ENCODE measurements at places on chromosomes 2 and 18. TPM values are rescaled to one million over a fixed set of nuclear protein-coding genes. Genes with fewer than 3 reads are reported as not detected.

DNA sequence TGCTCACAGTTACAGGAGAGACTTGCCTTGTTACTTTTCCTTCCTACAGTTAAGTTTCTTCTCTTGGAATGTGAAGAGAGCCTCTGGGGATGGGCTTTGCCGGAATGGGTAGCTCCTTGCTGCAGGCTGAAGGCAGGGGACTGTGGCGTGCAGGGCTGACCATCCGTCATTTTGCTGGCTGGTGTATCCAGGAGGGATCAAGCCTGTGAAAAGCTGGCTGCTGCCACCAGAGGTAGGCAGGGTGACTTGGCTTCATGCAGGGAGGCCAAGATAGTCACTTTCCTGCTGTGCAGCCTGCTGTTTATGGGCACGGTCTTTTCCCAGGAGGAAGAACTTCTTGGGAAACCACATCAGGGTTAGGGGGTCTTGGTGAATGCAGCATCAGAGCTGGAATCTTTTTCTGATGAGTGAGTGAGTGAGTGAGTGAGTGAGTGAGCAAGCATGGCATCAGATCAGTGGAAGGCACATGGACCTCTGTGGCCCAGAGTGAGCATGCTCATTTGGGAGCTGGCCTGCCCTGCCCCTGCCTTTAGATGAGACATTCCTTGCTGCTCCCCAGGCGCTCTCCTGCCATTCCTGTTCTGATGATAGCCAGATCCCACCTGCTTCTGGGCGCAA is 33.0 kb downstream of the FHOD3 start:
- DNase-seq: no peak

DNA sequence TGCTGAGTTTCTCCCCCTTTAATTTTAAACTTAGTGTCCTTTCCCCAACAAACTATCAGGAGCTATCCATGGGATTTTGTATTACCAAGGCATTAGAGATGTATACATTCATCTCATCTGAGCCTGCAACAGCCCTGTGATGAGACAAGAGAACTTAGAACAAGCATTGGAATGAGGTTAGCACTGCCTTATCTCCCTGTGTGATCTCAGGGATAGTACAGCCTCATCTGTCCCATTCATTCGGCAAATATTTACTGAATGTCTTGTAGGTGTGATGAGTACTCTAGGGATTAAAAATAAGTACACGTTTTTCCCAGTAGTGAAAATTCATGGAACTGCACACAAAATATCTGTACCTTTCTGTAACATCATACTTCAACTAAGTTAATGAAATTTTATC is 45.6 kb downstream of the PAIP2B start:
- no peak for DNase-seq

DNA sequence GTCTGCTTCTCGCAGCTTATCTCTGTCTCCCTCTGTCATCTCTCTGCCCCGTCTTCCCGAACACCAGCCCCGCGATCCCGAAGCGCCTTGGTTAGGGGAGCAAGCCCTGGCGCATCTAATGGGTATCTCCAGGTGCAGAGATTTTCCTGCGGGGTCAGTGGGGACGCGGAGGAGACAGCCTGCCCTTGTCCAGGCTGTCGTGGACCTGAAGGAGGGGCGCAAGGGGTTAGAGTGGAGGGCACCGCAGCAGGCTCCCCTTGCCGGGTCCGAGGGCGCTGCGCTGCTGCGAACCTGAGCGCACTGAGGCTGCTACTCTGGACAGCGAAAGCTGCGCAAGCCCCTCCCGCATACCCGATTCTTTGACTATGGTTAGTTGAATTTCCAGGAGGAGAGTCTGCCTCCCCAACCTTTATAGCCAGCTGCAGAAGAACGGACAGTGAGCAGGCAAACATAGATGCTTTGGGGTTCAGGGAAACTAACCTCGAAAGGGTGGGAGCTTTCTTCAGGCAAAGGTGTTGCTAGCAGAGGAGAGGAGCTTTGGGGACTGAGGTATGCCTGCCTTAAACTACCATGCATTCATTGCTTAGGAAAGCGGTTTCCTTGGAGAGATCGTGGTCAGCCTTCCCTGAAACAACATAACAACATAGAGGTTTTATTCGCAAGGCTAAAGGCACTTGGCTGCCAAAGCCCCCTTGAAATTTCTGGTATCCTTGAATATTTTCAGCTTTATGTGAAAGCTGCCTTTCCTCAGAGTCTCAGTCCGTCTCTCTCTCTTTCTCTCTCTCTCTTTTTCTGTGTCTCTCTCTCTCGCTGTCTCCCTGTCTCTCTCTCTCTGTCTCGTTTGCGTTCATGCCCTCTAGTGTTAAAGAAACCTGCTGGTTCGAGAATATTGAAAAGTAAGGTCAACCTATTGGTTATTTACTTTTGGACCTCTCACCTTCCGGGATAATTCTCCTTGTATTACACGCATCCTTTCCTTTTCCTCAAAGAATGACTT is 1.6 kb downstream of the GALNT13 start:
- DNase-seq: no peak

DNA sequence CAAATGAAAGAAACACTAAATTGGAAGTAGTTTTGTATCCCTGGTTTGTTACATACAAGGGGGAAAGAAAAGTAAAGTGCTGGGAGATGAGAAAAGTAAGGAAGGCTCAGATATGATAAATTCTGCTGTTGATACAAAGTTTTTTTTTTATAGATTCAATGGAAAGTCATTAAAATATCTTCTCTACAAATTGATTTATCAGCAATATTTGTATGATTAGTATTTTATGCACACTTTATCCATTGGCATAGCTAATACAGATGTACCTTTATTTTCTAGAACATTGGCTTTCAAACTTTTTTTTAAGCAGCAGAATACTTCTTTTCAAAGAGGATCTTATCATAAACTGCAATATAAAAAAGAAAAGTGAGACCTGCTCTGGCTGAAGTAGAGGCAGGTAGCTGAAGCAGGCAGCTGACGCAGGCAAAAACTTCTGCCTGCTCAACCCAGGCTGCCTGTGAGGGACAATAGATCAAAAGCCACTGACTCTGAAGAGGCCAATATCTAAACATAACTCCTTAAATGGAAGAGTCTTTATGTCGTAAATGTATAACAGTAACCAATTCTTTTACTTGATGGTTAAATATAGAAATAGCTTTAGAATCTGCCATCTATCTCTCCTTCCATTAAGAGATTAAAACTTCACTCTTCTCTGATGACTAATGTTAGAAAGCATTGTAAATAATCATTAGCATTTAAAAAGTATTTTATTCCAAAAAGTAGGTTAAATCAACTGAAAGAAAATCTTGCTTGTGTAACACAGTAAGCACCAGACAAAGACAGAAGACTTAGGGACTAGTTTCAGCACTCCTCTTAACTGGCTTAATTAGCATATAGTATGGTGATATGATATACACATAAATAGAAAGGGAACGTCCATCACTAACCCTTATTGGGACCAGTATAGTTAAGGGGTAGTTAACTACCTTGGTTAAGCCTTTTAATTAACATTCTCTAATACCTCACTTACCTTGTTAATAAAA is 174.2 kb downstream of the SLC39A10 start:
- no peak for DNase-seq

GRCh38 chr2:64754570-64754969 is 100.9 kb upstream of the SERTAD2 start:
- no peak for DNase-seq

DNA sequence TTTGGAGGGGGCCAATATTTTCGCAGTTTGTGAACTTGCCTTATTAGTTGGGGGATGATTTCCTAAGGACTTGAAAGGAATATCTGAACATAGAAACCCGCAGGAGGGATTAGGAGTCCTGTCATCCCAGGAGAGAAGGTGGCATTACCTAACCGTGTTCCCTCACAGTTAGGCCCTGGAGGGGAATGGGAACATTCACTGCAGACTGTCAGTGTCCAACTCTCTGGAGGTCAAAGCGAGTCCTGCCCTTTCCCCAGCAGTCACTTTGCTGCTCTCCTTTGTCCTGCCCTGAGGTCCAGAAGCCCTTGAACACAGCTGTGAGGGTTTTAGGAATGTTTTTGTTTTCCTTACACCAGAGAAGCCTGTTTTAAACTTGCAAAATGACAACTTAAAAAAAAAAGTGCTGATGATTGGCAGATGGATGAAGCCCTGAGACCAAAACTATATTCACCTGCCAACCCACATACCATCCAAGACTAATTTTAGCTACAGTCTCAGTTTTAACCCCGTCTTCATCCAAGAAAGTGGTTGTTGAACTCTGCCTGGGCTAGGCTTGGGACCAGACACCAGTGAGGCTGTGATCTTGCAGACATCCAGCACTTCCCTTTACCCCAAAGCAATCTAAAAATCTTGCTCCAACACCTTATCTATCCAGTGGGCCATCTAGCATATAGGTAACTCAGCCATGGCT is 90.5 kb upstream of the MEX3C start:
- no peak for DNase-seq

FAM110C gene
- total RNA-seq: not detected

CCDC85A gene
- total RNA-seq: not detected

DNA sequence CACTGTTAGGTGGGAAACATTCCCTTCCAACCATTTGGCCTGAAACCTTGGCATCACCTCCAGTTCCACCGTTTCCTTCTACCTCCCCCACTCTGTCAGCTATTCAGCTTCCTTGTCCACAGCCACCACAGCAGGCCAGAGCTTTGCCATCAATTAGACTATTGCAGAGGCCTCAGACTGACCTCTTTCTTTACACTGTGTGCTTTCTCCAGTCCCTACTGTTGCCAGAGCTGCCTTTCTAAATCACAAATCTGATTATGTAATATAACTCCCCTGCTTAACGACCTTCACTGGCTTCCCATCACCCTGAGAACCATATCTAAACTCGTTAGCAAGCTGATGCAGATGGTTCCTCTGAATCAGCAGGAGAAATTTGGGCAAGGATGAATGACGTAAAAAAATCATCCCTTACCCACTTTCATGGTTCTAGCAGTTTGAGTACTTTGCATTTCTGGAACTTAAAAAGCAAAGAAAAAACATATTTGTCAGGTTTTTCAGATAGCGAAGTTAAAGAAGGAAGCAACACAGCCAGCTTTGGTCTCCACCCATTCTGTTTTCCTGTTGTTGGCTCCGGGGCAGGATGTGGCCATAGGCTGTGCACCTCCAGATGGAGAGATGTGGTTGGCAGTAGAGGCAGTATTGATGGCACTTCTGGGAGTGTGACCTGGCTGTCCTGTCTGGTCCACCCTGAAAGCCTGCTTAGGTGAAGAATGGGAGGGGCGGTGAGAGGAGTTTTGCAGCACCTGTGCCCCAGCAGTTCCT is 422.1 kb downstream of the PARD3B start:
- DNase-seq: peak; percentile 59

GRCh38 chr2:105840933-105841332 is 96.2 kb downstream of the NCK2 start:
- DNase-seq: no peak

IL1RL1 gene
- 0.43 TPM for total RNA-seq

GRCh38 chr18:54973046-54973445 is 13.8 kb upstream of the CCDC68 start:
- no peak for DNase-seq

GRCh38 chr2:85286918-85287317 is 40.9 kb downstream of the TGOLN2 start:
- DNase-seq: no peak

DNA sequence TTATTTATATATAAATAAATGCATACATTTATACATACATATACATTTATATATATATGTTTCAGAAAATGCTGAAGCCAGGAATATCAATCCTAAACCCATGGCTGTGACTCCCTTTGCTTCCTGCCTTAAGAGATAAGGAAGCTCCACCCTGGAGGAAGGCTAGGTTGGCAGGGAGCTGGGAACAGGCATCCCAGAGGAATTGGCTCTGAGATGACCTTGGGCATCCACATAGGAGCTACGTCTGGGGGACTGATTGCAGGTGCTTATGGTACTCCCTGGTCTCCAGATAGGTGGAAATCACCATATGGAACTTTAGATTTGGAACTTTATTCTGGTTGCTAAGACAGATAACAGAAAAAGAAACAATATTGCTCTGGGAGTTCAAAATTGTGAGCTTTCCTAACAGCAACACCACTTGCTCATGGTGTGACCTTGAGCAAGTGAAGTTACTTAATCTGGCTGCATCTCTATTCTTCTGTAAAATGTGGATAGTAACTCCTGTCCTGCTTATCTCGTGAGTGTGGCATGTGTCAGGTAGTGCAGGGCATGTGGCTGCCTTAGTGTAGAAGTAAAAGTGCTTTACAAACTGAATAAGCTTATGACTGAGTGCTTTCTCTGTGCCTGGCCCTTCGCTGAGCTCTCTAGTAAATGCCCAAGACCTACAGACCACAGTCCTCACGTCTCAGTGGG is 341.0 kb downstream of the MEIS1 start:
- no peak for DNase-seq

GRCh38 chr2:81260320-81260719 is 955.8 kb upstream of the LRRTM1 start:
- DNase-seq: no peak

LYG2 gene
- total RNA-seq: not detected

DNA sequence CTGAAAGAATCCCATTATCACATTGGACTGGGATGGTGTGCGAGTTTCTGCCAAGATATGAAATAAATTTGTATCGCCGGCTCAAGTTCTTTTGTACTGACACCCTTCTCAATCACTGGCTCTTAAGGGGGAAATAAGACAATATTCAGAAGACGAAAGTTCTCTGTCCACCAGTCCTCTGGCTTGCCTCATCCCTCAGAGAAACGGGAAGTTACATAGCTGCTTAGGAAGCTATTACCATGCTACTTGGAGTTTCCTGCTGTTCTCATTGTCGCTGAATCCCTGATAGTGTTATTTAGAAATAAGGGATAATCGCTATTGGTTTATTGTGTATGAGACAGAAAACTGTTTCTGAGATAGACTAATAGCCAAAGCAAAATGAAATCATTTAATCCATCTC is 205.0 kb upstream of the ZNF521 start:
- no peak for DNase-seq

DNA sequence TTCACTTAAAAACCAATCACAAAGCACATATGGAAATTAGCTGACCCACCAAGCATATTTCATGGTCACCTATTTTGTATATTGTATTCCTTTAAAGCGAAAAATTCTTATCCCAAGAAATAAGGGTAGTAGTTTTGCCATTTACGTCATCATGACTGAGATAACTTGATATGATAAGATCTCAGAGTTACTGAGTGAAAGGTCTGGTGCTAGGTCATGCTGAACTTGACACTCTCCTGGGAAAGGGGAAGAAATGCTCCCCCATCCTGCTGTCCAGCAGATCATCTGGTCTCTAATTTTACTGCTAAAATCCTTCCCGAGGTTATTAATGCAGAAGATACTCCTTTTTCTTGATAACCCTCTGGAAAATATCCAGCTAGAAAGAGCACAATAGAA is 78.3 kb downstream of the BCL2 start:
- DNase-seq: no peak

DNA sequence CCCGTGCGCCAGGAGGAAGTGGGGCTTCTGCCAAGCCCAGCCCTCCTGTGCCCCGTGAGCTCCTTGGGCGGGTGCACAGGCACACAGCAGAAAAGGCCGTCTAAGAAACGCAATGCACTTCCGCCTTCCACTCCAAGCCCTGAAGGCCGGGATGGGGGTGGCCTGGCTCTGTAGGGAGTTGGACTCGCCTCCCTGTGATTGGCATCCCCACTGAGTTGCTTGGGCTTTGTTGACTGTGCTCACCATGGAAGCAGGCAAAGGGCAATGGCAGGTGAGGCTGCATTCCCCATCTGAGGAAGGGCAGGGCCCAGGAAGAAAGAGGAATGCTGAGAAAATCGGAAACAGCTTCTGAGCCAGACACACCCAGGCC is 66.8 kb downstream of the CRACDL start:
- DNase-seq: no peak

Measured in activated naive CD4-positive, alpha-beta T cell treated with anti-CD3 and anti-CD28 coated beads for 36 hours (primary cell).